Dermis microvascular lymphatic vessel endothelial cell (primary cell): ENCODE measurements at places on chromosomes 3 and 15. TPM values are rescaled to one million over a fixed set of nuclear protein-coding genes. Genes with fewer than 3 reads are reported as not detected.
A peak's percentile ranks its signal among the peaks of the same experiment; 100 is the strongest.

GOLGA8T gene
- under 0.01 and 0.13 TPM in 2 replicates for total RNA-seq

PTH1R gene
- total RNA-seq: under 0.01 and 0.13 TPM in 2 replicates

DNA sequence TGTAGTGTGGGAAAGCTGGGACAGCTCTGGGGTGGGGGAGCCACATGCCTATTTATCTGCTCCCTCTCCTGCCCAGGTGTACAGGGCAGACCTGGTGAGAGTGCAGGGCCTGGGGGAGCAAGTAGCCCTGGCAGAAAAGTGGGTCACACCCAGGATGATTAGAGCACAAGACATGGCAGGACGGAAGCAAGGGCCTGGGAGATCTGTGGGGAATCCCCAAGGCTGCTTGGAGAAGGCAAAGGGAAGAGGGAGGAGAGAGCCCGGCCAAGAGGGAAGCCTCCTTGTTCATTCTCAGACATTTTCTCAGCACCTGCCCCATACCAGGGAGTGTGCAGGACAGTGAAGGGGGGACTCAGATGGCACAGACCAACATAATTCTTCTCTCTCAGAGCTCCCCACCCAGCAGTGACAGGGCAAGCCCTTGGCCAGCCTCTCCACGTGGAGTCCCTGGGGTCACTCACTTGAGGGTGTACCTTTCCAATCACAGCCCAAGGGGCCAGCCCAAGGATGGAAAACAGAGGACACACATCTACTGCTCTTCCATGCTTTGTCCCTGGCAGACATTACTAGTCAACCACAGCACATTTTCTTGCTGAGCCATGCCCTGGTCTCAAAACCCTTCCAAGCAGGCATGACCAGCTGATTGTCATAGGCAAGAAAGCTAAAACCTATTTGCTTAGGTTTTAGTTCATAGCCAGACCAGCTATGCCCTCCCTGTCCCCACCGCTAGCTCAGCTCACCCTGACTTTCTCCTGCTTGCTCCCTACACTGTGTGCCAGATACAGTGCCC, 4.9 kb upstream of the DUSP7 start:
- no peak for DNase-seq

GRCh38 chr3:46845397-46845859, 17.8 kb downstream of the MYL3 start:
- peak; percentile 24 for DNase-seq

DNA sequence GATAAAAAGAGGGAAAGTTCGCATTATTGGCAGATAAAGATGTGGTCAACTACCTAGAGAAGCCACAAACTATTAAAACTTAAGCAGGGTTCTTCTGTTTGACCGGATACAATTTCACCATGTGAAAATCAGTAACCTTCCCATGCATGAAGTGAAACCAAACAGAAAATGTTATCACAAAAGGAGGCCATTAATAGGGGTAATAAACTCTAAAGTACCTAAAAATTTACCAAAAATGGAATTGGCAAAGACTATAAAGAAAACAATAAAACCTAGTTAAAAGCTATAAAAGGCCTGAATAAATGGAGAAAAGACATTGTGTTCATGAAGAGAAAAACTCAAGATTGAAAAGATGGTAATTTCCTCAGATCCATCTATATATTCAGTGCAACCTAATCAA, 83.4 kb downstream of the FEZF2 start:
- DNase-seq: no peak

DNA sequence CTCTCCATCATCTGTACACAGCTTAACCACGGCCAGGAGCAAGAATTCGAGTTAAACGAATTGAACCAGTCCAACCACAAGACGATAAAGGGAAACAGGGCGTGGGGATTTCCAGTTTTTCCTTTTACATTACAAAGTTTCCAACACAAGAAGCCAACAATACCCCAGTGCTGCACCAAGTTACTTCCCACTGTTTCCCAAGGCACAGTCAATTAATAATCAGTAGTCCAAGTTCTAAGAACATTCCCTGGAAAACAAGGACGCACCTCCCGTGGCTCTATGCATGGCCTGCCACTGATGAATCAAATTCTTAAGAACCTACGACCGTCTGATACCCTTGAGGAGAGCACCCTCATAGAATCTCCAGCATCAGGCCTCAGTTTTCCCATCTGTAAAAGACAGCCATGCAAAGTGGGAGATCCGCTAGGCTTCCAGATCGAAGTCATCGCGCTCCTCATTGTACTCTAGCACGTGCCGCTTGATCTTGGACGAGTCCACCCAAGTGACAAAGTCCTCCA, 774 bp downstream of the IMP3 start:
- no peak for DNase-seq

- DNase-seq: no peak
Measured at GRCh38 chr3:75768303-75769017, 16.9 kb downstream of the ZNF717 start.

GRCh38 chr15:31243895-31244294, 82.7 kb upstream of the KLF13 start:
- no peak for DNase-seq

DNA sequence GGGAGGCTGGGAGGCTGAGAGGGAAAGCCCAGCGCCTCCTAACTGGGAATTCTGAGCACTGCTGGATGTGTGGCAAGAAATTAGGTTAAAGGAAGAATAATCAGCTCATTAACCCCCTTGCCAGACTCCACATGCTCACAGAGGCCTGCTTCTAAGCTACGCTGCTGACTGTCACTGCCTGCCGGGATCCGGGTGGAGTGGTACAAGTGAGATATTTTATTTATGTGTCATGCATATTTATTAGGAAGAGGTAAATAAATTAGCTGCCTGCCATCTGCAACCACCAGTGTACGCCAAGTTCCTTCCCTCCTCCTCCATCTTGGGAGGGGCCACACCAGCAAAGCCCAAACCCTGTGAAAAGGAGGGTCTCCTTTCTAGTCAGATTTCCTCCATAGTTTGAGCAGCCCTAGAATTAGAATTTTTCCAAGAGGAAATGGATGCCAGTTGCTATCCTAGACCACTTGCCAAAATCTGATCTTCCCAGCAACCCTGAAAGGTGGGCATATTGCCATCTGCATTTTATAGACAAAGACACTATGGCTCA, 43.5 kb upstream of the GRIP2 start:
- no peak for DNase-seq

DNA sequence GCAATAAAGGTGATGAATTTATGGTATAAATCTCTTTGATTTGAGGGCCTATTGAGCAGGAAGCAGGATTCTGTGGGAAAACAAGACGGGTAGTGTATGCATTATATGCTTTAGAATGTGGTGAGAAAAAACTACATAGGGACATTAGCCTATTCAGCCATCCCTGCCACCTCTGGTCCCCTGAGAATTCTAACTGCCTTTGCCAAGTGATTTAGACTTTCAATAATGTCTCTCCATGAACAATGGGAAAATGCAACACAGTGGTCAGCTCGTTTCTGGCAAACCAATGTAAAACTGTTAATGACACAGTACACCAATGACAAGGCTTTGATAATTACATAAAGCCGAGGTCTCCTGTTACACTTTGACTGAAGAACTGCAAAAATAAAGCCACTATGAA, 314.7 kb upstream of the CNTN4 start:
- no peak for DNase-seq
